ENCODE measurements at places on chromosomes 3 and 15.

DNA sequence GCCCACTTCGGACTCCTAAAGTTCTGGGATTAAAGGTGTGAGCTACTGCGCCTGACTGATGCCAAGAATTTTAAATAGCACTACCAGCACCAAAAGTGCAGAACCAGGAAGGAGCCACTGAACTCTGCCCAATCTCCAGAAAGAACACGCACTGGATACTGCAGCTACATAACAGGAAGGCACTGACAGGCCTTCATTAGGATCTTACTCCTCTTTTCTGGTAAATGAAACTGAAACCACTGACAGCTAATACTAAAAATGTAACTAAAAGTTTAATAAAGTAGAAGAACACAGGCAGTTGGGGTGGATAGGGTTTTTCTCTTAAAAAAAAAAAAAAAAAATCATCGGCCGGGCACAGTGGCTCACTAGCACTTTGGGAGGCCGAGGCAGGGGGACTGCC, 74.1 kb upstream of the CHRM5 start:
- DNase-seq: no peak

GRCh38 chr3:11634081-11634635, 9.6 kb downstream of the VGLL4 start:
- DNase-seq: peak; percentile 86

GRCh38 chr3:14899993-14900618, 47.3 kb upstream of the NR2C2 start:
- no peak for DNase-seq

DNA sequence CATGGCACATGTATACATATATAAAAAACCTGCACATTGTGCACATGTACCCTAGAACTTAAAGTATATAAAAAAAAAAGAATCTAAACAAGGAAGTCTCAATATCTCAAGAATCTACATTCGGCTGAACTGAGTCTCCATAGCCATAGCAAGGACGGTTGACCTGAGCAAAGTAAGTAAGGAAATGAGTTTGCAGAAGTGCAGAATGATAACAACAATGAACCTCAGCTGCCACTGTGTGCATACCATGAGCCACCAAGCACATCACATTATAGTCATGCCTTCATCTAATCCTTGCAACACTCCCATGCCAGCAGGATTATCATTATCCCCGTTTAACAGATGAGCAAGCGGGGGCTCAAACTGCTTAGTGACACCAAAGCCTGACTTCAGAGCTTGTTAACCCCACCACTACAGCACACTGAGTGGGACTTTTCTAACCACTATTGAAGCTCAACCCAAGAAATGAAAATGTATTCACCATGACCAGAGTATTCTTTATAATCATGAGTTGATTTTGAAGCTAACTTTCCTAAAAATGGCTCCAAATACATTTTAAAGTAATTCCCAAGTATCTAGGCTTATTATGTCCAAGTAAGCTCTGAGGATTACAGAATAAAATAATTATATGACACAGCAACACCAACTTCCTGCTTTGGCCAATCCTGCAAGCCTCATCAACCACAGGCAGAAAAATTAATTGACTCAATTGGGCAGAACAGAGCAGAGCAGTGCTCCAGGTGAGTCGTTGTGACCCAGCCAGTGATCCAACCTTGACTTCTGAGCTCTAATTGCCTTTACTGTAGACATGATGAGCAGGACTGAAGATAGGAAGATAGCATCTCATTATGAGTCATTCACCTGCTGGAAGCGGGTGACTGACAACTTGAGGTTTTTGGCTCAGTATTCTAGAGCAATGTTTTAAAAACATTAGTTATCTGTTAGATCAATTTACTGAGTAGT, 47.3 kb upstream of the IL12A start:
- no peak for DNase-seq

DNA sequence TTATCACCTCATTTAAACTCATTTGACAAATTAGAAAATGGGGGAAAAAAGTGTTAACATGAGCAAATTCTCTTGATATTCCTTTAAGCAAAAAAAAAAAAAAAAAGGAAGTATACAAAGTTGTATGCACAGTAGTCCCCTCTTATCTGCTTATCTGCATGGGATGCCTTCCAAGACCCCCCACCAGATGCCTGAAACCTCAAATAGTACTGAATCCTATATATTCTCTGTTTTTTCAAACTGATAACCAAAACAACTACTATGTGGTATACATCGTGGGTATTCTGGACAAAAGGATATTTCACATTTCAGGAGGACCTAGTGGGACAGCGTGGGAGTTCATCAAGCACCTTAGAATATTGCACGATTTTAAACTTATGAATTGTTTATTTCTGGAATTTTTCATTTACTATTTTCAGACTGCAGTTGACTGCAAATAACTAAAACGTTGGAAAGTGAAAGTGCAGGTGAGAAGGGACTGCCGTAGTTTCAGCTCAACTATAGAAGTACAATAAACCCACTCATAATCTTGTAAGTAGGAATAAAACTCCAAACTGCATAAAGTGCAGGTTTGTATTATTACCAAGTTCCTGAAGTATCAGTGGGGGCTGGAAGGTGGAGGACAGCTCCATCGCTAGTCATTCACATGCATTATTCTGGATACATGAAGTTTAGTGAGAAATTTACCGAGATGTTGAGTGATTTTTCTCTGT, 43.6 kb upstream of the PLCL2 start:
- DNase-seq: no peak

- peak; percentile 68 for DNase-seq
These were observed 33.3 kb downstream of the TM4SF18 start for GRCh38 chr3:149299938-149300801.

- DNase-seq: peak; percentile 26
These were observed 7.0 kb downstream of the ADIPOQ start for GRCh38 chr3:186849374-186849975.

- no peak for DNase-seq
These were observed 10.1 kb downstream of the SEMA3F start for GRCh38 chr3:50164984-50165909.

DNA sequence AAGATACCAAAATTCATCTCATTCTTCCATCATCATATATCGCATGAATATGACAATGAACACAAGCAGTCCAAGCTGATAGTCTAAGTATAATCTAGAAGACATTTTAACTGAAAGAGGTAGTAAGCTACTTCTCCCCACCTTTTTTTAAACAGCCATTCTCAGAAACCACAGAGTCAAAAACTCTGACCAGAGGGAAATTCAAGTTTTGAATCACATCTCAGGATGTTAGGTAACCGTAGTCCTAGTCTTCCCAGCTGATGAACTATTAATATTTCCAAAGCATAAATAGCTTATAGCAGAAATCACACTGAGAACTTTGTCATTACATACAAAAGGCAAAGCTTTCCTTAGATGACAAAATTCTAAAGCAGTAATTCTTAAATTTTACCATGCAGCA, 25.8 kb downstream of the NPTN start:
- no peak for DNase-seq

DNA sequence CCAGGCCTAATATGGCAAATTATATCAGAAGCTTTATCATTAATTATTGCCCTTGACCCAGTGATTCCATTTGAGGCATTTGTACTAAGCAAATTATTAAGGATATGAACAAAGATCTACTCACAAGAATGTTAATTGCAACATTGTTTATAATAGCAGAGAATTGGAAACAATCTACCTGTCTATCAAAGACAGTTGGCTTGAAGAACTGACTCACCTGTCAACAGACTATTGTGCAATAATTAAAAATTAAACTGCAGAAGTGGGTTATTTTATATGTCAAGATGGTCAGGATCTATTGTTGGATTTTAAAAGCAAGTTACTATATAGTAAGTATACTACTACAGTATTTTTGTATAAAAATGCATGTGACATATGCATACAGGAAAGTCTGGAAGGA, 6.7 kb upstream of the FETUB start:
- DNase-seq: no peak

- DNase-seq: no peak
These were observed 4.9 kb downstream of the ISL2 start for GRCh38 chr15:76341366-76342057.

DNA sequence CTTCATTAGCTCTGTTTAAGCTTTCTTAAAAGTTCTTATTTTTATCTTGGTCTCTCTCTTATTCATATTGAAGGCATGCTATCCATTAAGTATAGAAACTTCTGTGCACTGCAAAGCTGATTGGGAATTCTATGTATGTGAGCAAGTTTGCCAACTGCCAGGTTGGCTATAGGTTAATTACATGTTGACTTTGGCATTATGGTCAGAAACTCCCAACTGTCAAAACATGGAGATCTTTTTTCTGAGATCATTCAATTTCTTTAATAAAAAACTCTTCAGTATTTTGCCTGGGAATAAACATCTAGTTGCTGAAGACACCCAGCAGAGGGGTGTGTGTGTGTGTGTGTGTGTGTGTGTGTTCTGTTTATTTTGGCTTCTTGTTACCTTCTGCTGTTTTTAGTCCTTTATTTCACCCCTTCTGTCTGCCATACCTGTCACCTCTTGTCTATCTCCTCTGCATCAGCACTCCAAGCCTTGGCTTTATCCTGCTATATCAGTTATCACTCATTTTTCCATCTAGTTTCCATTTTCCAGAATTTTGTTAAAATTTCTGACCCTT, 1.3 kb upstream of the ARL14 start:
- no peak for DNase-seq

GRCh38 chr15:27865926-27866325, 233.2 kb downstream of the OCA2 start:
- no peak for DNase-seq

All from kidney capillary endothelial cell (primary cell).